Sigmoid colon (tissue), 7 donors: ENCODE measurements at places on chromosomes 7 and 10. TPM values are rescaled to one million over a fixed set of nuclear protein-coding genes. Genes with fewer than 3 reads are reported as not detected.

GRCh38 chr10:112376396-112376790 is 2.5 kb downstream of the ACSL5 start:
- no peak for DNase-seq

PHKG1 gene
- 5.5 TPM for total RNA-seq

GRCh38 chr10:5527332-5528200 is 2.8 kb downstream of the CALML3 start:
- DNase-seq, result peak; percentile 59

DNA sequence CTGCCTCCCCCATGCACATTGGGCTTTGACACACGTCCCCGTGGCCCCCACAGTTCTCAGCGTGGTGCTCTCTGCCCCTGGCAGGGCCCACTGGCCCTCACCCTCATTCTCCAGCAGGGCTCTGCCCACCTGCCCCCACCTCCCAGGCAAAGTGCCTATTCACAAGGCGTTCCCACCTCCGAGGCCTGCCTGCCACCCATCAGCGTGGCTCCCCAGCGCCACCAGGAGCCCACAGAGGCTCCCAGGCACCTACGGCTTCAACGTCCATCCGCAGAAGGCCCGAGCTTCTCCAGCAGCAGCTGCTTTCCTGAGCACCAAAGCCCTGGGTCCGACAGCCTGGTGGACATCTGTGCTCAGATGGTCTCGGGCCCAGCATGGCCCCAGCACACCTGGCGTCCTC is 211.8 kb upstream of the PPP2R2D start:
- peak; percentile 47 for DNase-seq

DNA sequence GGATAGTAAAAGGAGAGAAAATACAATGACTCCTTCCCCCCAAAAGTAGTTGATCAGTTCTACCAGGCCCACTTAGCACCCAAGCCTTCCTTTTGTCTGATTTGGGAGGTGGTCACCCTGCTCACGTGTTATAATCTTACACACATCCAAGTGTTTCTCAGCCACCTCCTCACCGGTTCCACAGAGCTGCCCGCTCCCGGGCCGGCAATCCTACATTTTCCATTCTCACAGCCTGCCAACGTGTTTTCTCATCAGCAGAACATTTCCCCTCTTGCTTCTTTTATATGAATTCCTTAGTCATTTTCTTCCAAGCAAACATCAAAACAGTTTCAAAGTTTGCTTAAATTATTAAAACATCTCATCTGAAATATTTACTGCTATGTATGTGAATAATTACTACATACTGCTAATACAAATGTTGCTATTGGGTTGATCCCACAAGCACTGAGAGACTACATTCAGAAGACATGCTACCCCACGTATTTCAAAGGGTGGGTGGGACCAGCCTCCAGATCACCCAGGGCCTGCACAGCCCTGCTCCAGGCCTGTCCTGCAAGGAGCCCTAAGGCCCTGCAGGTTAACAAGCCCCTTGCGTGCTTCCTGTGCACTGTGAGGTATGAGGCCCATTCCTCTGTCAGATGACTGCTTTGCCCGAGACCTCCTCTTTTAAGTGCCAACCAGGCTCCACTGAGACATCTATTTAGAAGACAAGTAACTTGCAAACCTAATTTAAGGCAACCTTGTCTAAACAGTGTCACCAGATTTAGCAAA is 75.3 kb downstream of the GRB10 start:
- no peak for DNase-seq

DNA sequence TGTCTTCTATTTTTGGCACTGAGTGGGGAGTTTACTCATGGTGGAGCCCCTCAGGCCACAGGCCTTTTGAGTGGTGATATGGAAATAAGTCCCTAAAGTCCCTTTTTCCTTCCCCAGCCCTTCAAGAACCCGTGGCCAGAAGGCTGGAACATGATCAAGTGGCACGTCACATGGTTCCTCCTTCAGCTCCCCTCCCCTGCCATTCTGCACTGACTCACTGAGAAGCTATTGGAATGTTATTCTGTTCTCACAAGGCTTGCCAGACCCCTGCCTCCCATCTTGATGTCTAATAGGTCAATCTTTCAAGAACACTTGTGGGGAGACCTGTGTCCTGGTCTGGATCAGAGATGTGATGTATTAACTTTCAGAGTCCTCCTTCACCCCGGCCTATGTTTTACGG is 279.8 kb downstream of the SEC23IP start:
- no peak for DNase-seq

C7orf33 gene
- total RNA-seq, result not detected

- DNase-seq, result no peak
Measured at GRCh38 chr7:157793087-157793353, 456.2 kb downstream of the DNAJB6 start.

DNAJC9 gene
- 13.9 TPM for total RNA-seq

DNA sequence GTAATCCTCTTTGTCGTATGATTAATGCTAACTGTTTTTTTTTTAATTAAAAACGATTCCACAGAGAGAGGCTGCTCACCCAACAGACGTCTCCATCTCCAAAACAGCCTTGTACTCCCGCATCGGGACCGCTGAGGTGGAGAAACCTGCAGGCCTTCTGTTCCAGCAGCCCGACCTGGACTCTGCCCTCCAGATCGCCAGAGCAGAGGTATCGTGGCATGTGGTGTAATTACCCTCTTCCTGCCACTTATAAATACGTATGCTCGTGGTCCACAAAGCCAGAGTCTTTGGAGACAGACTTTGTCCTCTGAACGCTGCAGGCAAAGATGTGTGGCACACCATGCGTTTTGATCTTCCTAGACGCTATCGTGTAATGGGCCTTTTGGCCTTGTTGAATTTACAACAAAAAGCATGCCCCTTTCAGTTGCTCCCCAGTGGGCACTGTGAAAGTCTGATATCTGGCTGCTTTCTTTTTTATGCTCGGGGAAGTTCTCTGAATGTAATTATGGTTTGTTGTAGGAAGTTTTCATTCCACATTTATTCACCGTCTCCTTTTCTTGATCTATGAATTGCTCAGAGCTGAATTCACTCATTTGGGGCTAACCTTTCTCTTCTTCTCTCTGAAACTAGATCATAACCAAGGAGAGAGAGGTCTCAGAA is 33.6 kb upstream of the BTBD16 start:
- DNase-seq, result peak; percentile 28

LLCFC1 gene
- total RNA-seq, result not detected

KBTBD2 gene
- 36.5 TPM for total RNA-seq

DNA sequence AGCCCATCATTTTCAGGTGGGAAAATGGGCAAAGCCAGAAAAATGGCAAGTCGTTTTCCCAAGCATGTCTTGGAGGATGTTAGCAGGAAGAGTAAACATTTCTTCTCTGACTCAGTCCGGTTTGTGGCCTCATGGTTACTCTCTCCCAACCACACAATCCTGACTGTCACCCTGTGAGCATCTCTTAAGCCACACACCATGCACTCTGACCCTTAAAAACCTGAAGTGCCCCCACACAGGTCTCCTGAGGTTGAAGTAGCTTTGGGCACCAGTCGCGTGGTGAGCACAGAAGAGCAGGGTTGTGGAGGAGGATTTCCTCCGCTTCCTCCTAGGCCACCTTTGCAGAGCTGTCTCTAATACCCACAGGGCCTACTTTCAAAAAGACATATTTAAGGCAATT is 387.3 kb upstream of the NPVF start:
- no peak for DNase-seq

DNA sequence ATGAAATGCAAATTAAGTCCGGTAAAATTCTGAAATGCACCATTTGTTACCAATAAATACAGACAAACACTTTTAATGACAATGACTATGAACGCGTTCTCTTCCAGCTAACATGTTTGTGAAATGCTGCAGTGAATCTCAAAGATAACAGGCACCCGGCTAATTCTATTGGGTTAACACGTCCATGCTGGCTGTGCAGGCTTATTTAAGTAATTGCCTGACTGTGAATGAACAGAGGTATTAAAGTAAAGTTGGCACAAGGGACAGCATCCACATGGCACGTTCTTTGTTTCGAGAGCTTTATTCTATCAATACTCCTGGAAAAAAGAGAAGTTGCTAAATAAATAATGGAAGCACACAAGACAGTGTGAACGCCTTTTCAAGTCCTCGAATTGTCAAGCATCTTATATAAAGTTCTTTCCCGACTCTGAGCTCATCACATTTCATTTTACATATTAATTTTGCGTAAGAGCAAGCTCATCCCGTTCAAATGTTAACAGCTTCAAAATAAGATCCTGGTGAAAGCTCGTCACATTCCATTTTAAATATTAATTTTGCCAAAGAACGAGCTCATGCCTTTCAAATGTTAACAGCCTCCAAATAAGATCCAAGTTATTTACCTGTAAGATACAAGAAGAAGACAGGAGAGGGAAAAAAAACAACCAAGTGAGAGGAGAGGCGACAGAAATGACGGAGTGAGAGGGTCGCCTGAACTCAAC is 111.3 kb upstream of the RHEB start:
- DNase-seq, result no peak

- no peak for DNase-seq
Measured at GRCh38 chr7:113794573-113794972, 124.2 kb downstream of the PPP1R3A start.

IFT22 gene
- 31.0 TPM for total RNA-seq

GRCh38 chr10:117214401-117214800 is 17.1 kb downstream of the KCNK18 start:
- no peak for DNase-seq

GRM3 gene
- not detected for total RNA-seq

HECW1 gene
- 1.1 TPM for total RNA-seq

HOXA6 gene
- total RNA-seq, result 10.0 TPM

GRCh38 chr7:129829737-129830631 is 122.8 kb downstream of the UBE2H start:
- peak; percentile 86 for DNase-seq

DNA sequence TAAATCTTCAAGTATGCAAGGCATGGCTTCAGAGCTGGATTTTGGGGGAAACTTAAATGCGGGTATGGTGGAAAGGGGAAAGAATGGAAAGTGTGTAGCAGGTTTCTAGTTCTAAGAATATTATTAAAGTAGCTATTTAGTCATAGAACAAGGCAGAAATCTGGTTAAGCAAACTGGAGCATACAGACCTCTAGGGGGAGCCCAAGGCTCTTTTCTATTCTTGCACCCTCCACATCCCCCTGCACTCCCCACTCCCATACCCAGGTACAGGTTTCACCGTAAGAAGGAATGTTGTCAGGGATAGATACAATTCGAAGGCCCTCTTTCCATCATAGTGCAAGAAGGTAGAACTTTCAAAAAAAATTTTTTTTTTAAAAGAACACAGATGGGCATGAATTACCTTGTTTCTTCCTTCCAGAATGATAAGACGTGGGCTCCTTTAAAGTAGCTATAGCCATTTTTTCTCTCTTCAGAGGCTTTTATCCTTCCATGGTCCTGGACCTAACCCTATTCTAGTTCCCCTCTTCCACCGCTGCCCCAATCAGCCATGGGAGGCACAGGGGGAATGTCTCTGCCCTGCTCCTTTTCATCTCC is 41.5 kb upstream of the SMIM30 start:
- DNase-seq, result no peak

DNA sequence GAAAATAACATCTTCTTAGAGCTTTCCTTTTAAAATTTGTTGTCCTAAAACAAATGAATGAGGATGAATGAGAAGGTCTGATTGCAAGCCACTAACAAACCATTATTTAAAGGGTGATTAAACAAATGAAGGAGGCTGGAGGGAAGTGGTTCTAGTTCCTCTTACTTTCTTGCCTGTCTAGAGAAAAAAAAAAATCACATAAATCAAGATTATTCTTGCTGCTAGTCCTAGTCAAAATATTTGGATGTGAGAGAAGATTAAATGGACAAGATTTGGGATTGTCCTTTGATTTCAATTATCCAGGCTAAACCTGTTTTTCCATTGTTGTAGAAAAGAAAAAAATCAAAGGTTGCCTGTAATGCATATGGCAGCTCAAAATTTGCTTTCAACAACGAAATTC is 3.3 kb downstream of the SKAP2 start:
- no peak for DNase-seq

GRCh38 chr10:79152423-79152817 is 83.7 kb downstream of the ZMIZ1 start:
- DNase-seq, result no peak

DNA sequence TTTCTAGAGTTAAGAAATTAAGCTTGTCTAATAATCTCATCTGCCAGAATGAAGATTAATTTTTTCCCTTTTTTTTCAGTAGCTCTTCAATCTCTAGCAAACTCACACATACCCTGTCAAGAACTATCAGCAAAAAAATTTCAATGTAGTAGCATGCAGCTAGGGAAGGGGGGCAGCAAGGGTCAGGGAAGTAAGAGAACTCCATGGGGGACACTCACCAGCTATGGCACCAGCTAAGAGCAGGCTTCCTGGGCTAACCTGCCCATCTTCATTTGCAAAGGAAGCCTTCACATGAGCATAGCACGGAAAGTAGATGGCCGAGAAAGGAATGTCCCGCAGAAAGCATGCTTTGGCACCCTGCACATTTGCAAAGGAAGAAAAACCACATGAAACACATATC is 190.4 kb downstream of the SLC25A13 start:
- no peak for DNase-seq

PIP gene
- total RNA-seq, result not detected

PLA2G12B gene
- total RNA-seq, result not detected

GRCh38 chr10:103451091-103451813 is 918 bp downstream of the CALHM2 start:
- peak; percentile 82 for DNase-seq

- DNase-seq, result no peak
Measured at GRCh38 chr7:107600816-107601215, 20.8 kb downstream of the BCAP29 start.

- no peak for DNase-seq
Measured at GRCh38 chr7:108158776-108159175, 28.6 kb upstream of the LAMB4 start.

GRCh38 chr10:67662415-67662814 is 33.6 kb downstream of the CTNNA3 start:
- no peak for DNase-seq

GRCh38 chr7:143391462-143392404 is 10.6 kb downstream of the ZYX start:
- peak; percentile 91 for DNase-seq

DNA sequence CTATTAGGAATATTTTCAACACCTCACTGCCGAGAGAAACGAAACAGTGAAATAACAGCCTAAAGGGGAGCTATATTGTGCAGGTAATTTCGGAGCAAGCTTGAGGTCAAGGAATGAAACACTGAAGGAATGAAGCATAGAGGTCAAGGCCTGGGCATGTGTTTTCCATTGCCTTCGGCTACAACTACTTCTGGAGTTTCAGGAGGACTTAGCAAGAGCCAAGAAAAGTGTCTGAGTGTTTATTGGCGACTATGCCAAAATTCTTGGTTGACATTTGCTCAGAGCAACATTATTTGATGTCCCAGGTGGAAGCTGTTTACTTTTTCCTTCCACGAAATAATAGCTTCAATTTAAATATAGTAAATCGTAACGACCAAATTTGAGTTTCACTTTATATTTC is 89.6 kb upstream of the IFRD1 start:
- no peak for DNase-seq

OR2A7 gene
- total RNA-seq, result 0.83 TPM

CTAGE4 gene
- total RNA-seq, result 1.5 TPM

HKDC1 gene
- total RNA-seq, result not detected

- no peak for DNase-seq
Measured at GRCh38 chr7:12581897-12582296, 11.4 kb downstream of the SCIN start.

DNMBP gene
- 16.3 TPM for total RNA-seq
